ENCODE measurements at places on chromosomes 5 and 9. TPM values are rescaled to one million over a fixed set of nuclear protein-coding genes. Genes with fewer than 3 reads are reported as not detected.

OR1J2 gene
- not detected for total RNA-seq

TARS1 gene
- total RNA-seq, result 477 TPM

TCOF1 gene
- 68.4 TPM for total RNA-seq

PCDHA1 gene
- not detected for total RNA-seq

TLR4 gene
- 0.28 TPM for total RNA-seq

DNA sequence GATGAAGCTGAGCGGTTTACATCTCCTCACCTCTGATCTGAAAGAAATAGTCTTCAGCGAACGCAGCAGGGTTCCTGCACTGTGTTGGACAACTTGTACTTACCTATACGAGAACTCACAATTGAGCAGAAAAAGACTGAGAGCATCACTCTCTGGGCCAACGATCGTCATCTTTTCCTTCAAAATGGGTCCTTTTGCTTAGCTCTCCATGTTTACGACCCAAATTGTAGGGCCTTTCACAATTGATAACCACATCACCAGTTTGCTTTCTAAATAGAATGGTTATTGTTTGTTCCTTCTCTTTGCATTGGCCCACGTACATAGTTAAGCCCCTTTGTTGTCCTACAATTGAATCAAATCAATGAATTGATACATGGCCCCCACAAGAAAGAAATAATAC is 110.0 kb upstream of the DMRT1 start:
- no peak for DNase-seq
- no peaks in the 10 kb centered on the region for H3K27me3 ChIP-seq
- no peak overlapping the region for H3K27ac ChIP-seq
- H3K36me3 ChIP-seq, result no peaks in the 10 kb centered on the region
- H3K4me1 ChIP-seq, result peaks cover 13% of the 10 kb centered on the region
- no peak overlapping the region for H3K4me3 ChIP-seq

DNA sequence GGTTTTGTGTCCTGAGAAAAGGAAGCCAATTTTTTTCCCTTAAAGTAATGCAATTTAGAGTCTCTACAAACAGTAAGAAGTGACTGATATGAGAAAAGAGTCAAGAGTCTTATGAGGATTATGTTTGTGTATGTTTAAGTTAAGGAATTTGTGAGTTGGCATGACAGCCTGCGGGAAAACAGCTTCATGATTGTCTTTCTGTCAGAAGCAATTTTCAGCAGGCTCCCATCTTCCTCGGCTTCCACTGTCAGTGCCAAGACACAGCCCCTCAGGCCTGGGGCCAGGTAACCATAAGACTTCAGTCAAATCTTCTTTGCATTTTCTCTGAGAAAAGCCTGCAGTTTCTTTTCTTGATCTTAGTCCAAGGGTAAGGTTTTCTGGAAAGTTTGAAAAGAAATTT is 17.0 kb upstream of the SELENOP start:
- peaks cover 10% of the 10 kb centered on the region for H3K27me3 ChIP-seq
- H3K27ac ChIP-seq, result no peak overlapping the region
- no peak overlapping the region for H3K4me3 ChIP-seq
- no peaks in the 10 kb centered on the region for H3K36me3 ChIP-seq
- no peaks in the 10 kb centered on the region for H3K4me1 ChIP-seq
- DNase-seq, result no peak

GRCh38 chr5:2262620-2263019 is 379.9 kb upstream of the IRX4 start:
- no peak overlapping the region for H3K27ac ChIP-seq
- no peak for DNase-seq
- H3K36me3 ChIP-seq, result no peaks in the 10 kb centered on the region
- no peak overlapping the region for H3K4me3 ChIP-seq
- no peaks in the 10 kb centered on the region for H3K4me1 ChIP-seq
- H3K27me3 ChIP-seq, result peaks cover 91% of the 10 kb centered on the region

GRCh38 chr9:90012949-90013348 is 408.1 kb downstream of the GADD45G start:
- H3K4me3 ChIP-seq, result no peak overlapping the region
- no peaks in the 10 kb centered on the region for H3K4me1 ChIP-seq
- peaks cover 60% of the 10 kb centered on the region for H3K27me3 ChIP-seq
- H3K36me3 ChIP-seq, result no peaks in the 10 kb centered on the region
- no peak for DNase-seq

DNA sequence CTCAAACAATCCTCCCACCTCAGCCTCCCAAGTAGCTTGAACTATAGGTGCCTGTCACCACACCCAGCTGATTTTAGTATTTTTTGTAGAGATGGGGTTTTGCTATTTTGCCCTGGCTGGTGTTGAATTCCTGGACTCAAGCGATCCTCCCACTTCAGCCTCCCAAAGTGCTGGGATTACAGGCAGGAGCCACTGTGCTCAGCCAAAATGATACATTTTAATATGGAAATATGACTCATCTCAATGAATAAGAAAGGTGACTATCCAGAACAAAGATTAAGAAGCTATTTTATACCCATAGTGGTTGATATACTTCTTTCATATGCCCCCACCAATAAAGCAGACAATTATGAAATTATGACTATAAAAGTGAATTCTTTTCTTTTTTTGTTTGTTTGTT is 166.2 kb downstream of the NFIB start:
- no peaks in the 10 kb centered on the region for H3K27me3 ChIP-seq
- no peak overlapping the region for H3K4me3 ChIP-seq
- DNase-seq, result no peak
- H3K36me3 ChIP-seq, result no peaks in the 10 kb centered on the region
- H3K4me1 ChIP-seq, result no peaks in the 10 kb centered on the region
- H3K27ac ChIP-seq, result no peak overlapping the region

DNA sequence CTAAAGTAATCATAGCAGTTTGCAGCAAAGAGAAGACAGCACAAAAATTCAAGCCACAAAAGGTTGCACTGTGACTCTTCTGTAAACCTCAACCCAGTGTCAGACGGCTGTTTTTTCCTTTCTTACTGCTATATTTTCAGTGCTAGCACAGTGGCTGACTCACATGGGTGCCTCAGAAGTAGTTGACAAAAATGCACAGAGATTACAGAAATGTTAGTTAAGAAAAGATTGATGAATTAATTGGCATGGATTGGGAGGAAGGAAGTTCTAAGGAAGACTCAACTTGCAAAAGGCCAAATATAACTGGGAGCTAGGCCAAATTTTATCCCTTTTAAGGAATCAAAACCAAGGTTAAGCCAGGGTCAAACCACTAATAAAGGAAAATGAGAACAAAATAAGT is 43.7 kb upstream of the ITGA1 start:
- H3K4me1 ChIP-seq, result no peaks in the 10 kb centered on the region
- H3K4me3 ChIP-seq, result no peak overlapping the region
- no peaks in the 10 kb centered on the region for H3K27me3 ChIP-seq
- no peak for DNase-seq
- H3K27ac ChIP-seq, result no peak overlapping the region

- no peak overlapping the region for H3K27ac ChIP-seq
- no peaks in the 10 kb centered on the region for H3K4me1 ChIP-seq
Observed at GRCh38 chr5:102153003-102153759, 142.9 kb downstream of the SLCO4C1 start.

GRCh38 chr5:45094876-45095440 is 286.2 kb downstream of the MRPS30 start:
- H3K4me3 ChIP-seq, result no peak overlapping the region
- no peaks in the 10 kb centered on the region for H3K27me3 ChIP-seq
- no peaks in the 10 kb centered on the region for H3K4me1 ChIP-seq
- no peak for DNase-seq

DNA sequence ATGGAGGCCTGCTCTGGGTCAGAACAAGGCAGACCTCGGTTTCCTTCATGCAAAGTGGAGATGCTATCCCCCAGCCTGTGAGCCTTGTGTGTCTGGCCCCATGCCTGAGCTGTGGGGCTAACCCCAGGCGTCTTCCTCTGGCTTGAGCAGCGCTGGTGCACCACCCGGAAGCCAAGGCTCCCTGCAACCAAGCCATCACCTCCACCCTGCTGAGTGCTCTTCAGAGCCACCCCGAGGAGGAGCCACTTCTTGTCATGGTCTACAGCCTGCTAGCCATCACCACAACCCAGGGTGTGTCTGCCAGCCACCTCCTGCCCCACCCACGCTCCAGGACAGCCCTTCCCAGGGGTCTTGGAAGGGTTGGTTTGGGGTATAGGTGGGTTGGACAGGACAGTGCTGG is 16.2 kb downstream of the REXO4 start:
- DNase-seq, result no peak
- H3K36me3 ChIP-seq, result peaks cover 4% of the 10 kb centered on the region
- H3K4me1 ChIP-seq, result no peaks in the 10 kb centered on the region
- no peak overlapping the region for H3K27ac ChIP-seq
- H3K27me3 ChIP-seq, result 0 out of 2 replicates have a peak, but pooled peaks cover 15% of the 10 kb centered on the region
- H3K4me3 ChIP-seq, result no peak overlapping the region

GRCh38 chr5:310516-310915 is 11.0 kb upstream of the AHRR start:
- H3K4me3 ChIP-seq, result no peak overlapping the region
- no peak overlapping the region for H3K27ac ChIP-seq
- H3K27me3 ChIP-seq, result no peaks in the 10 kb centered on the region
- H3K4me1 ChIP-seq, result no peaks in the 10 kb centered on the region
- peaks cover 18% of the 10 kb centered on the region for H3K36me3 ChIP-seq
- DNase-seq, result no peak
